Cardiac fibroblast (primary cell): ENCODE measurements at places on chromosomes 2 and 18.

- no peak for DNase-seq
Observed at GRCh38 chr18:77014538-77014937, 118.0 kb downstream of the MBP start.

- DNase-seq = no peak
Observed at GRCh38 chr18:11470941-11471340, 138.5 kb upstream of the SLC35G4 start.

DNA sequence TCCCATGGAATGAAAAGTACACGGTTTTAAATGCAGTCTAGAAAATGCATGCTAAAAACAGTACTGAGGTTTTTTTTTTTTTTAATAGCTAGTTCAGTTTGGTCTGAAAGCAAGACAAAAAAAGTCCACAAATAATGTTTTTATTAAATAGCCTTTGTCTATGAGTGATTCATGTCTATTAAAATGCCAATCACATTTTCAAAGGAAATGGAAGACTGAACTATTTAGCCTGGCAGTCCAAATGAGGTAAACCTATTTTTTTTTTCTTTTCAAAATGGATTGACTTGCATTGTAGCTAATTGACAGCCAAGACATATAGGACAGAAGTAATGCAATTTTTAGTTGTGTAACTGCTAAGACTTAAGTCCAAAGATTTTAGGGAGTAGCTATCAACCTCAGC lies 90.3 kb downstream of the LRP1B start:
- no peak for DNase-seq

- DNase-seq = peak; percentile 88
Observed at GRCh38 chr2:46854260-46854659, 61.3 kb downstream of the MCFD2 start.

DNA sequence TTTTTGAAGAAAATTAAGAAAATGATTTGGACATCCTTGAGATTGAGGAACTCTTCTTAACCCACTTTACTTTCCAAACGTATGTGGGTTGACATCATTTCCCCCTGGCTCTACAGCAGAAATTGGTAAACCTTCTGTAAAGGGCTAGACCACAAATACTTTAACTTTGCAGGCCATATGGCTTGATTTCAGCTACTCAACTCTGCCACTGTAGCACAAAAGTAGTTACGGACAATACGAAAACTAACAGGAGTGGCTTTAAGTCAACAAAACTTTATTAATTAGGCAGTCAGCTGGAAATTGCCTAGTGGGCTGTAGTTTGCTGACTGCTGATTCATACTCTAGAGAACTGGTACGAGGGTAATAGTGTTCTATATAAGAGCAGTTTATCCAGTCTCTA lies 83.2 kb upstream of the DTNB start:
- DNase-seq = no peak

- DNase-seq = peak; percentile 6
Observed at GRCh38 chr2:190722835-190723234, 74.0 kb downstream of the NAB1 start.

DNA sequence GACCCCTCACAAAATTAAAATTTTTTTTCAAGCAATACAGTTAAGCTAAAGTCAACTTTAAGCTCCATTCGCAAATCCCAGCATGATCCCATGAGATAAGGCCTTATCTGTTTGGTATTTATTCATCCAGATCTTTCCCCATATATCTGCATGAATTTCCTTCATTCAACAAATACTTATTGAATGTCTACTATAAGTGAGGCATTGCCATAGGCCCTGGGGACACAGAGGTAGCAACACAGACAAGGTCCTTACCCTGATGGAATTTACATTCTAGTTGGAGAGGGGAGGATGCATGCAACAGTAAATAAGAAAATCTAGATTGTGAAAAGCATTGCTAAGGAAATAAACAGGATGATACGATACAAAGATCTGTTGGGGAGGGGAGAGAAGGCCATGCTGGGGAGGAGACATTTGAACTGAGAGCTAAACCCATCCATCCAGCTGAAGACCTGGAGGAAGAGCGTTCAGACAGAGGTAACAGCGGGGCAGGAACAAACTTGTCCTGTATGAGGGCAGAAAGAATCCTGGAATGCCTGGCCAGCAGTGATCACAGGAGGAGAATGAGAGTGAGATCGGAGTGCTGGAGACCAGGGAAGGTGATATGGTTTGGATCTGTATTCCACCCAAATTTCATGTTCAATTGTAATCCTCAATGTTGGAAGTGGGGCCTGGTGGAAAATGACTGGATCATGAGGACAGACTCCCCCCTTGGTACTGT lies 71.6 kb downstream of the SDC1 start:
- no peak for DNase-seq

- no peak for DNase-seq
Observed at GRCh38 chr18:3910512-3910911, 460.5 kb downstream of the TGIF1 start.

DNA sequence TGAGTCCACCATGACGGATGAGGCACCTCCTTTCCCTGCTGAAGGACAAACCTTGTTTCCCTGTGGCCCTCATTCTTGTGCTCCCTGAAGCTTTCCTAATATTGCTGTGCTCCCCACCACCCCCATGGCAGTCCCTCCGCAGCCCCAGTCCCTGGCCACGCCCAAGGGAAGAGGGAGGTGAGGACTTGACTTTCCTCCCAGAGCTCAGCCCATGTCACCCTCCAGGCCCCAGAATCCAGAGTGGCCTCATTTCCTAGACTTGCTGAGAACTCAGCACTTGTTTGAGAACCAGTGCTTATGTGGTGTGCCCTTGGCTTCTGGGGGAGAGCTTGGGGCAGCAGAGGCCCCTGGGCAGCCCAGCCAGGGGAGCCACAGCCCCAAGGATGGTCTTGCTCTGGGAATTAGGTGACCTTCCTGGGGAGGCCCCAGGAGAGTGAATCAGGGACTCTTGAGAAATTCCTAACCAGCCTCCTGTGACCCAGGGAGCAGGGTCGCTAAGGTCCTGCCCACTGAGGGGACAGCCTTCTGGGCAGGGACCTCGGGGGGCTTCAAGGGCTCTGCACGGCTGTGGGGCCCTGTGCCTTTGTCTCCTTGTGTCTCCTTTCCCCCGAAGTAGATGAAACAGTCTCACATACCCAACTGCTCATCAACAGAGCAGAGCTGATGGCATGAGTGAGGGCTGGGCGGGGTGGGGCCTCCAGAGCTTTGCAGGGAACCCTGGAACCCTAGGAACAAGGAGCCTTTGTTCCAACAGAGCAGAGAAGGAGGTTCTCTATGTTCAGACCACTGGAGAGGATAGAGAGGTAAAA lies 27.9 kb downstream of the PSD4 start:
- DNase-seq = no peak

DNA sequence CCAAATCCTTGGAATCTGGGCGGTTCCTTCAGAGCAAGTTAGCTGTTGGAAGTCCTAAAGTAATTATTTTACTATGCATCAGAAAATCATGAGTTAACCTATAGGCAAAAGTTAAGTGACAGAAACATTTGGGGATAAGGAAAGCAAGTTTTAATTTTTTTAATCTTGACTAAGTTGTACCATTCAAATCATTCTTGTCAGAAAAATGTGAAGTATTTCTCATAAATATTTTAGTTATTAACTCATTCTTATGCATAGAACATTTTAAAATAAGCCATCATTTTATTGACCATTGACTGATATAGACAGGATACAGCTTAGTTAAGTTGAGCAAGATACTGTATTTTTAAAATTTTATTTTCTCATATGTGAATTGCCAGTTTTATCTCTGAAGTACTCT lies 98.2 kb upstream of the FOSL2 start:
- no peak for DNase-seq
